GM18507 (cell line): ENCODE measurements at places on chromosomes 5 and 9.

DNA sequence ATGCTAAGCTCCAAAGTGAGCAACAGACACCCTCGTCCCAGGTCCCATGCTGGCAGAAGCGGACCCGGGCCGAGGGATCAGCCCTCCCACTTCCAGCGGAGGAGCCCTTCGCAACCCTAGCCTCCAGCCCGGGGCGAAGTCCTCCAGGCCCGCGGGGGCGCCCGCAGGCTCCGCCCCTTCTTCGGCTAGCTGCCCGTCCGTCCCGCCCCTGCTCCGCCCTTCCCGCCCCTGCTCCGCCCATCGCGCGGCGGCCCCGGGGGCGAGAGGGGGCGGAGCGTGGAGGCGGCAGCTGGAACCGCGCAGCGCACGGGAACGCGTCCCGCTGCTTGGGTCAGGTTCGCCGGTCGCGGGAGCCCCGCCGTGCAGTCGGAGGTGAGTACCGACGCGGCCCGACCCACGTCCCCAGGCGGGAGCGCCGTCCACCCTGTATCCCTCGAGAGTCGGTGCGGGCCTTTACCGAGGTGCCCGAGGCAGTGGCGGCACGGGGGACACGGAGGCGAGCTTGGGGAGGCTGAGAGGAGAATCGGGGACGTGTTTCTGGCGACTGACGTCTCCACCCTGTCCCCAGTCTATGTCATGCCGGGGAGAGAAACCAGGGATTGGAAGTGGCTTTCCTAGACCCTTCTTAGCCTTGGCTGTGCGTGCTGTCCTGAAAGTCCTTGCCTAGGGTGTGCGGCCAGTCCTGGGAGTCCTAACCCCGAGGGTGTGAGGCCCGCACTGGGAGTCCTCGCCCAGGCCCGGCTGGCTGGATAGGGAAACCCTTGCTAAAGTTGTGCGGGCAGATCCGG, at the start of gene ACO1:
Gene ACO1 (plus strand): TSS at position 280 of the 788 bp plus-strand sequence. CDS start 20,864 bp downstream, outside the sequence.
- peak; percentile 81 for DNase-seq

DNA sequence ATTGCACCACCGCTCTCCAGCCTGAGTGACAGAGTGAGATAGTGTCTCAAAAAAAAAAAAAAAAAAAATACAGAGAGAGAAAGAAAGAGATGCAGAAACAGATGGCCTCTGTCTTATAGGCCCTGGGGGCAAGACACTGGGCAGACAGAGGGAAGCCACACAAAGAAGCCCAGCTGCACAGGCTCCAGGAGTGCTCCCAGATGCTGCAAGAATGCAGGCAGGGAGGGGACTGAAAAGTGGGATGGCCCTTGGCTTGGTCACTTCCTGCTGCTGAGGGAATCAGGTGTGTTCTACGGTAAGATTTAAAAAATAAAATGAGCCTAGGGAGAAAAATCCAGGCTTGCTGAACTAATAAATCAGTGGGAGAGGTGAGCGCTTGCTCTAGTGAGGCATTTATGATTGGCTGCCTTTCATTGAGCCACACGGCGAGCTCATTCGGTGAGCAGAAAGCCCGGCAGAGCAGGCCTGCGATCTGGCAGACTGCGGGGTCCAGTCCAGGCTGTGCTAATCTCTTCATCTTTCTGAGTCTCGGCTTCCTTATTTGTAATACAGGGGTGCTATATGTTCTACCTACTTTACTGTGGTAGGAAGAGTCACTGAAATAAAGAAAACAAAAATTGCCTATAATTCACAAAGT, 80.6 kb downstream of the RAD23B start:
- no peak for DNase-seq

DNA sequence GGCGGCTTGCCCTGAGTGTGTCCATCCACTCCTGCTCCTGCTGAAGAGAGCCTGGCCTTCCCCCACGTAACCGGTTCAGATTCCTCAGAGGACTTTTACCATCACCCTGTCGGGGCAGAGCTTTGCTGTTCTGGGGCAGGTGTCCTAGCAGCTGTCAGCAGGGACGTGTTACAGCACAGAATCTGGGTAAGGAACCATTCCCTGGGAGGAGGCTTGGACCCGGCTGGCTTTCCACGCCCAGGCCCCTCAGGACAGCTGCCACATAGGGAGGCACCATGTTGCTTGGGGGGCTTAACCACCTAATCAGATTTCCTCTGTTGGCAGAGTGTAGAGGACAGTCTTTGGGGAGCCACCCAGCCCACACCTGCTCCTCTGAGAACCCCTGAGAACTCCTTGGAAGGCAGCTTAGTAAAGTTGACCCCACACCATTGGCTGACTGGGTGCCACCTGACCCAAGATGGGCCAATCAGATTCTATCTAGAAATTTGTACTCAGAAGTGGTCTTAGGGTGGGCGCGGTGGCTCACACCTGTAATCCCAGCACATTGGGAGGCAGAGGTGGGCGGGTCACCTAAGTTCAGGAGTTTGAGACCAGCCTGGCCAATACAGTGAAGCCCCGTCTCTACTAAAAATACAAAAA, 23.3 kb upstream of the EEIG1 start:
- no peak for DNase-seq

GRCh38 chr5:57529864-57530263, 47.3 kb upstream of the ACTBL2 start:
- DNase-seq = no peak

DNA sequence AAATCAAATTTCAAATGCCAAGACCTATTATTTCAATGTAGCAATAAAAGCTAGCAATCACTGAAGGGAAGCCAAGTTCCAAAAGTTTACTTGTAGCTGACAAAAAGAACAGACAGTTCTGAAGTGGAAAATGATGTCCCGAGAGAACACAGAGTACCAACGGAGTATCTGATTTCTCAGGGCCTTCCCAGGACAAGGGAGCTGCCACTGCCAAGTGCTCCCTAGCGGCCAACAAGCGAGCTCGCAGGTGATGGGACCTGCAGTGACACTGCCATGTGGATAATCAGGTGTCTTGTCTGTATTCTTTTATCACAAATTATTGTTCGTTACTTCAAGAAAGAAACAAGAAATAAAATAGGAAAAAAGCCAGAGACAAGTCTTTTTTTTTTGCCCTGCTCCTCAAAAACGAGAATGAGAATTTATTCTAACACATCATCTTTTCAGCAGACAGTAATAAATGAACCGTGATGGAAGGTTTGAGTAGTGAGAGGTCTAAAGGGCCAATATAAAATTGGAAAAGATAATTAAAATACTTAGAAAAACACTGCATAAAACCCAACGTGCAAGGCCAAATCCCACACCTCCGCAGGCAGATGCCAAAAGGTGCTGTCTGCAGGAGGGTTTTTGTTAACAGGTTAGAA, 159.4 kb downstream of the MYO10 start:
- no peak for DNase-seq

- DNase-seq = no peak
These were observed 30.6 kb upstream of the TRIM32 start for GRCh38 chr9:116656501-116656971.

GRCh38 chr9:70609542-70610286, 195.3 kb upstream of the KLF9 start:
- no peak for DNase-seq

DNA sequence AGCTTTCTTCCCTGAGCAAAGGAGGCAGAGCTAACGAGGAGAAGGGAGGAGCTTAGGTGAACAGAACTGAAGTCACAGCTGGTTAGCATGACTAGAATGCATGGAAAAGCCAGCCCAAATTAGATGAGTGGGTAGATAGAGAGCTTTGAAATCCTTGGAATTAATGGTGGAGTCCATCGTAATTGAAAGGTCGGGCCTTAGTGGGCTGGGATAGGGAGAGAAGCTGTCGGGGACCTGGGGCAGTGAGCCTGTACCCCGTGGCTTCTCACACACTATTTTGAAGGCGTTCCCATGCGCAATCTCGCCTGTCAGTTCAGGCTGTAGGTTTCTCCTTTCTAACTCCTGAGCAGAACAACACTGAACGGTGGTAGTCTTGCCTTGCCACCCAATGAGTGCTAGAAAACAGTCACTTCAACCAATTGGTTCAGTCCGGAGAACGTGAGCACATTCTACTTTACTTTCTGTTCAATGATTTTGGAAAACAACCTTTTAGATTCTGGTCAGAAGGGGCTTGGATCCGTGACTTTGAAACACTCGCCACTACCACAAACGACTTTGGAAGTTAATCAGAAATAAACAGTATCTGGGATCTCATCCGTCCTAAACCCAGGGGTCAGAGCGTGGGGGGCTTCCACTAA, 655 bp upstream of the RAI14 start:
- DNase-seq = no peak

GRCh38 chr5:133635051-133635450, 22.7 kb upstream of the FSTL4 start:
- DNase-seq = no peak

- DNase-seq = no peak
These were observed 9.1 kb downstream of the UBAC1 start for GRCh38 chr9:135951889-135952663.

- DNase-seq = no peak
These were observed 503.7 kb downstream of the CDH10 start for GRCh38 chr5:24141046-24141445.

DNA sequence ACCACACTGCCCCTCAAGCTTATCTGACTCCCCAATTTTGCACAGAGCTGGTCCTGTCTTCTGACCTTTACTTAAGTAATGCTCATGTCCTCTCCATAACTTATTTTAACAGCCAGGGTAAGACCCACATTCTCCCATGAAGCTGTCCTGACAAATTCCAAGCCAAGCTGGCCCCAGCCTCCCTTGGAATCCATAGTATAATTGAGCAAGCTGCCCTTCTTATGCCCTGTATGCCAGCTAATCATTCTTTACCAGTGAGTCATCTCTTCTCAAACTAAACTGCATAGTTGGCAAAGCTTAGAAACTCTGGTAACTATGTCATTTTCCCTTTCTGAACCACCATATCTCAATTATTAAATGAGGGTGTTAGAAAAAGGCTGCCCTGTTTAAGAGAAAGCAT, 92.4 kb downstream of the NFIB start:
- DNase-seq = no peak

DNA sequence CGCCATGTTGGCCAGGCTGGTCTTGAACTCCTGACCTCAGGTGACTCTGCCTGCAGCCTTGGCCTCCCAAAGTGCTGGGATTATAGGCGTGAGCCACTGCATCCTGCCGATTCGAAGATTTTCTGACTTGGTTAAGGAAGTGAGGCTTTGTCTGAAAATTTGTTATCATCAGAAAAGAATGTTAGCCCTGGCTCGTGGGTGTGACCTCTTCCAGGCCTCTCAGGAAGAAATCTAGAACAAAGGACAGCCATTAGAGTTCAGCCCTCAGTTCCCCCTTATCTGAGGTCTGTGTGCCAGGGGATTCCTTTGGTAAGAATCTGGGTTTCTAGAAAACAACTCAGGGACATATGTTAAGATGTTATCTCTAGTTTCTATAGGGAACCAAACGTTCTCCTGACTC, 6.2 kb downstream of the OR2S2 start:
- DNase-seq = no peak

DNA sequence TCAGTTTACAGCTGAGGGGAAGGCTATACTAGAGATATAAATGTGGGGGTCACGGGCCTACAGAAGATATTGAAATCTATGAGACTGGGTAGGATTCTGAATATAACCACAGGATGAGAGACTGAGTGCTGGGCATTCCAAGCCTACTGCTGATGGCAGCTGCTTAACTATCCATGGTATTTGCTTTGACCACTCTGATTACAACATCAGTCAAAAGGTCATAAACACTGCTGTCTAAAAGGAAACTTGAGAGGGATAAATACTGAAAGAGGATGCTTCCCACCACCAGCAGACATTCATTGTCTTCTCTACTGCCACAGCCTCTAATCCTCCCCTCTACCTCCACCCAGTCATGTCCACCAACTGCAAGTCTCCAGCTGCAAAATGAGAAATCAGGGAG, 3.8 kb downstream of the ZNF622 start:
- DNase-seq = no peak

DNA sequence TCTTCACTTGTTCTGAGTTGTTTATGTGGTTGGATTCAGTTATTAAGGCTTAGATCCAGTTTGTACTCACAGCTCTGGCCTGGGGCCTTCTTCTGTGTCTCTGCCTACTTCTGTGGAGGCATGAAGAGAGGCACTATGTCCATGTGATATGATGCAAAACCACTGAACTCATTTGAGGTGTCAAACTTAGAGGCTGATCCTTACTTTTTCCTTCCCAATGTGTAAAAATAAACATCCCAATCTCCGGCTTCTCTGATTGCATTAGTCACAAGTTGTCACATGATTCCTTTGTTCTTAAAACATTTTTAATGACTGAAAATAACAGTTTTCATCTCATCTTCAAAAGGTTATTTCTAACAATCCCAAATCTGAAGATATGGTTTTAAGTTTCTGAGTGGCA, 276.0 kb upstream of the RGMB start:
- DNase-seq = no peak

DNA sequence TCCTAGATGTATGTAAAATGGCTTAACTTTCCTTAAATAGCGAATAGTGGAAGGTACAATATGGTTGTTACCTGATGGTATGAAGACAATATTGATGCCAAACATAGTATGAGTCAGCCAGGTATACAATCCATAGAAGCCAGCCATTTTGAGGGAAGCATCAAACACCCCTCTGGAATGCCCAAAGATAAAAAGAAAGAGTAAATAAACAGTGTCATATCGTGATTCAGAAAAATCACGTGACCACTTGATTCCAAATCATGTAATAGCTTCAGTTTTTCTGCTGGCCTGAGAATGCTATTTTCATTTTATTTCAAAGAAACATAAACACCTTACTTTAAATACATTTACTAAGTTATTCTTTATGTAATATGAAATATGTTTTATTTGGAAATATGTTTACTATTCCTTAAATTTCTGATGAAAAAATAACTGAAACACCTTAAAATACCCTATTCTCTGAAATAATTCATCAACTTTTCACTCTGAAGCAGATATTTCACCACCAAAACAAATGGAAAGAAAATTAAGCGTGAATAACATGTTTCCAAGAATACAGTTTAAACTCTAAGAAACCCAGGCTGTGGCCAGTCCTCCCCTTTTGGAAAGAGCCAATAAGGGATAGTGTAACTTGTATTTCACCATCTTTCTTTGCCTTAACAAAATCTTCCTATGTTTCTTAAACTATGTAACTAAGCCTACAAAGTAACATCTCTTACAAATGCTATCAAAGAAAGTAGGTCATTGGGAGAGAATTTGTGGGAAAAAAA, 24.8 kb upstream of the CTNNAL1 start:
- DNase-seq = no peak

DNA sequence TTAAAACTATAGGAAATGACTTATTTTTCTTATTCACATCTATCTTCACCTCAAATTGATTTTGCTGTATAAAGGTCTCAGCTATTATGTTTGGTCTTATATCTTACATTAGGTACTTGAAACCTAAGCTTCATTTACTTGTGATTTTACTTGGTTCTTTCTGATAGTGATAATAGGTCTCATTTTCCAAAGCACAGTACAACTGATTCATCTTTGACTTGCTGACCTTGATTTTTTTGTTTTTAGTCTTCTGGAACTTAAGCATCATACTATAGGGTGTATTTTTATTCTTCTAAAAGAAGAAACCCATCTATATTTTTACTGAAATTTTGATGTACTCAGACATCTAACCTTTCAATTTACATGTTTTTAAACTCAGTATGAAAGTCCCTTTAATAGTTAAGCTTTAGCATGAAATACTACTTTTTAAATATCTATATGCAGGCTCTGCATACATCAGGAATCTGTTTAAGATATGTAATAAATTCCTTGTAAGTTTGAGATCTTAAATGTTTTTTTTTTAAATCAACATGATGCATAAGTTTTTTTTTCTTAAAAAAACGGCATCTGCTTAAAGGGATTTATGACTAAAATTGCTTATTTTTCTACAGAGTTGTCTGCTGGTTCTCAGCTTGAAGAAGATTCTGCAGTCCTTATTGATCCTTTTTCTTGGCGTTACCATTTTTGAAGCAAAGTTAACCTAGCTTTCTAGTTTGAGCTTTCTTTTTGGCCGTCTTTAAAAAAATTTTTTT, 13.3 kb downstream of the MATR3 start:
- DNase-seq = no peak

GRCh38 chr9:94999832-95000231, 273.3 kb downstream of the AOPEP start:
- DNase-seq = no peak
